ENCODE measurements at places on chromosomes 7 and 10.

- no peak for DNase-seq
These were observed 7.3 kb downstream of the FSCN3 start for GRCh38 chr7:127600885-127601284.

DNA sequence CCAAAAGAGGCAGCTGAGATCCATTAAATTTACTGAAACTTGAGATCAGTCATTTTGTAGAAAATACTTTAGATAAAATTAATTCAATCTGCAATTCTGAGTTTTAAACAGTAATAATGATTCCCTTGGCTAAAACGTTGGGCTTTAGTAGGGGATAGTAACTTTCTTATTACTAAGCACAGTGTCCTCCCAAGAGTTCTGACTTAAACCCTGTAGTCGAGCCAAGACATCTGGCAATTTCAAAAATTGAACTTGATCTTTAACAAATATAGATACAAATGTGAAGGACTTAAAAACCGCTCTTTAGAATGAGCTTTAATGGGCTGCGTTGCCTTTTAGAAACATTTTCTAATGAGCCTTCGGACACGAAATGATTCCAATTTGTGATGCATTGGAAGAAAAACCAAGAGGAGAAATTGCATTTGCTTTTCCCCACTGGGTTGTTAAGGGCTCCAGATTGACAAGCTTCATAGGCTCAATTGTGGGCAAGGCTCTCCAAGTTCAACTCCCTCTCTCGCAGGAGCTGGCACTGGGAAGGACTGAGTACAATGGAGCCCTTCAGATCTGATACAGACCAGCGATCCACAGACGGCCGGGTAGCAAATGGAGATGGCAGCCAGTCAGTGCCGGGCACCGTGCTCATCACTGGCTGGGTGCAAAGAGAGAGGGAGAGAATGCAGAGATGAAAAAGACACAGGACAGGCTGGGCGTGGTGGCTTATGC is 921.3 kb upstream of the AUTS2 start:
- no peak for DNase-seq

DNA sequence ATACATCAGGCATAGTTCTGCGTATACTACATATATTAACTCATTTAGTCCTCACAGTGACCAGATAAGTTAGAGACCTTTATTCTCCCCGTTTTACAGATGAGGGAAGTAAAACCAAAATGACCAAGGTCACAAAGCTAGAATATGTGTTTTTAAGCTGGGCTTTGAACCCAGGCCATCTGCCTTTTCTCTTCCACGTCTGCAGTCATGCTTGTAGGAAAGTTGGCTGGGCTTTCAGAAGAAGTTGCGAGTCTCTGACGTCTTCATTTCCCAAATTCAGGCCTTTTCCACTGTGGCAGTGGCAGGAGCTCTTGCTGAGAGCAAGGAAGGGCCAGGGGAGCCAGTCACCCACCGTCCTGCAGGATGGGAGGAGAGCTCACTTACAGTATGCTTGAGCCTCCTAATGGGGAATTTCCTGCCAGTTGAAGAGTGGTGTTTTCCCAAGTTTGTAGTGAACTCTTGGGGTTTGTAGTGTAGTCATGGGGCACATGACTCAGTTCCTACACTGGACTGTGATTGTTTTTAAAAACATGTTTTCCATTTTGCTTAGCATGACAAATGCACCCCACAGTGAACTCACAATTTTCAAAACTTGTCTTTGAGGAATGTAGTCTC is 34.2 kb downstream of the CYP17A1 start:
- peak; percentile 80 for DNase-seq

GRCh38 chr7:1555813-1556543 is at the start of gene TMEM184A:
TMEM184A (minus strand) TSS chr7:1556205; CDS start chr7:1555484, 721 bp downstream.
- DNase-seq: peak; percentile 82

DNA sequence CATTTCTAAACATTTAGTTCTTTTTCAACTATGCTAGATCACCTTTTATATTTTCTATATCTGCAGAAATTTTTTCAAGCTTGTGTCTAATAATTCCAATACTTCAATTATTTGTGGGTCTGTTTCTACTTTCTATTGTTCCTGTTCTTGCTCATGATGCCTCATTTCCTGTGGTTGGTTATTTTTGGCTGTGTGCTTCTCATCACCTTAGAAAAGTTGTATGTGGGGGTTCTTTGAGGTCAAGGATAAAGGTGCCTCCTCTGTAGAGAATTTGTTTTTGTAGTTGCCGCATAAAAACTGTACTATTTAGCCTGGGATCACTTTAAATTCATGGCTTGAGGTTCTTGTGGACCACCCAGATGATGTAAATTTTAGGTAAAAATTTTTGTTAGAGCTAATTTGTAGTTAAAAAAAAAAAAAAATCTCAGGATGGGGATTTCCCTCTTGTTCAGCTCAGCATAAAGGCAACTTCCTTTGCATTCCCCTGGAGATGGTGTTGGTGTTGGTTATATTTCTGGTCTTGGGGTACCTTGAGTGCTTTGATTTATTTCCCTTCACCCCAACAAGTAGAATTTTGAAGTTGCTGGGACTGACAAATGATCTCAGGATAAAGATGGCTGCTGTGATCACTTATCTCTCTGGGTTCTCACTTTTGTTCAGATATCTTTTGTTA is 27.0 kb upstream of the JAZF1 start:
- no peak for DNase-seq

DNA sequence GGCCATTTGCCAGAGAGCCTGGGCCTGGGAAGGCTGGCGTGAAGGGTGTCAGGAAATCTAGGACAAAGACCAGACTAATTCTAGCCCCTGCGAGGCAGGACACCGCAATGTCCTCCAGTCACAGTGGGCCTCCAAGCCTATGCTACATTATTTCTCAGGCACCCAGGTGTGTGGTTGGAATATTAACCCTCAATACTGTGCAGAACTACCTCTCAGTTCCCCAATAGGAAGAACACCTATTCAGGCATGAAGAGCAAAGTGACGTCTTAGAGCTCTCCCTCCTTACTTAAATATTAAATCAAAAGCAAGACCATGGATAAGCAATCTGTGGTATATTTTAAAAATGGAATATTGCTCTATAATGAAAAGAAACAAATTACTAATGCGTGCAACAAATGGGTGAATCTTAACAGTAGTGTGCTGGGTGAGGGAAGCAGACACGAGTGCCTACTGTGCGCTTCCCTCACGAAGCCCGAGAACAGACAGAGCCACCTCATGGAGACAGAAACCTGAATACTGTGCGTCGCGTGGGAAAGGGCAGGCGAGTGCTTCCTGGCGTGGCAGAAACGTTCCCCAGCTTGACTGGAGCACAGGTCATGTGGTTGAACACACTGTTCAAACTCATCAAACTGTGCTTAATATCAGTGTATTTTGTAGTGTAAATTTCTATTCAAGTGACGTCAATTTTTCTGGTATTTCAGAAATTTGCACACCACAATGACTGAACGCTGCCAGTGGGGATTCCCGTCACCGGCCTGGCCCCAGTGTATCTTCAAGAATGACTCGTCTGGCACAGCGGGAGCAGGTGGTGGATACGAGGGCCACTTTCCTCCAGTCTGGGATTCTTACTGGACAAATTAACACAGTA is 15.5 kb upstream of the PTPRN2 start:
- DNase-seq: no peak

GRCh38 chr10:69949770-69950169 is 102.9 kb upstream of the MACROH2A2 start:
- no peak for DNase-seq

- DNase-seq: peak; percentile 55
These were observed 2.4 kb downstream of the TLL2 start for GRCh38 chr10:96511044-96511945.

DNA sequence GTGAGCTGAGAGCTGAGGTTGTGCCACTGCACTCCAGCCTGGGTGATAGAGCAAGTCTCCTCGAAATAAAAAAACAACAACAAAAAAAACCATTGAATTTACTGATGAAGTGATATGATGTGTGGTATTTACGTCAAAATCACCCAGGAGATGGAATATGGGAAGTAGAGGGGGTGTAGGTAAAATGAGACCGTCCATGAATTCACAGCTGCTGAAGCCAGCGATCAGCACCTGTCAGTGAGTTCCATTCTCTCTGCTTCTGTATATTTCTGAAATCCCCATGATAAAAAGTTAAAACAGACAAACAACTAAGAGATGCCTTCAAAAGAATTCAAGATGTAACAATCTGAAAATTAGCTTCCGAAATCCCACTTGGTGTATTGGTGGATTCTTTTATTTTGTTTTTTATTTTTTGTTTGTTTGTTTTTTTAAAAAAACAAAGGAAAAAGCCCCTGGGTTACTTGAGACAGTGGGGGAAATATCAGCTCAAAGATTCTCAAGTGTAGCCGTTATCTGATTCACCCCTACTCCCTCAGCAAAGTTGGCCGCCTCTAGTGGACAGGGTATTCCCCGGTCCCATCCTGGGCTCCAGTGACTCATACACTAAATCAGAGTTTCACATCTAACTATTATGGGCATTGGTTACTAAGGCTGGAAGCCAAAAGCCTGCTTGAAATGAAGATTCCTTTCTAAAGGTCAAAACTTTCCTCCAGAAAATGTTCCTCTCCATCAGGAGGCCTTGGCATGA is 76.4 kb downstream of the MAP3K8 start:
- peak; percentile 61 for DNase-seq

DNA sequence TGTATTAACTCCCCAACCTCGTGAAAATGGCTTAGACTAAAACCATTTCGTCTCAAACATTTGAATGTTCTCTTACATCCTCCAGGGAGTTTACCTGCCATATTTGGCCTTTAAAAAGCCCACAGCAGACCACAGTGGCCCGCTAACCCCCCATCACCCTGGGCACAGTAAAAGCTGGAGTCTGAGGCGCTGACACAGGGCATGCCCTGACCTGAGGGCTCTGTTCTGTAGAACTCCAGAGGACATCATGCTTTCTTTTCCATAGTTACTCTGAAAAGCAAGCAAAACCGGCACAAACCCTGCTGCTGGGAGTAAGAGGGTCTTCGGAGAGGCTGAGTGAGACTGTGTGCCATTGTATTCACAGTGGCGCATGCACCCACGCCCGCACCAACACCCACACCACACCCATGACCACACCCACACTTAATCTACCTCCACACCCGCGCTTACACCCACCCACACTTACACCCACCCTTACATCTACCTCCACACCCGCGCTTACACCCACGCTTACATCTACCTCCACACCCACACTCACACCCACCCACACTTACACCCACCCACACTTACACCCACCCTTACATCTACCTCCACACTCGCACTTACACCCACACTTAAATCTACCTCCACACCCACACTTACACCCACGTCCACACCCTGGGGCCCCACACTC is 32.1 kb downstream of the LRRC27 start:
- no peak for DNase-seq

GRCh38 chr7:152594801-152595200 is 81.1 kb downstream of the XRCC2 start:
- DNase-seq: no peak

GRCh38 chr7:14305233-14305866 is 315.9 kb upstream of the ETV1 start:
- DNase-seq: no peak

- peak; percentile 15 for DNase-seq
These were observed 59.4 kb upstream of the ASAH2 start for GRCh38 chr10:50310560-50311174.

DNA sequence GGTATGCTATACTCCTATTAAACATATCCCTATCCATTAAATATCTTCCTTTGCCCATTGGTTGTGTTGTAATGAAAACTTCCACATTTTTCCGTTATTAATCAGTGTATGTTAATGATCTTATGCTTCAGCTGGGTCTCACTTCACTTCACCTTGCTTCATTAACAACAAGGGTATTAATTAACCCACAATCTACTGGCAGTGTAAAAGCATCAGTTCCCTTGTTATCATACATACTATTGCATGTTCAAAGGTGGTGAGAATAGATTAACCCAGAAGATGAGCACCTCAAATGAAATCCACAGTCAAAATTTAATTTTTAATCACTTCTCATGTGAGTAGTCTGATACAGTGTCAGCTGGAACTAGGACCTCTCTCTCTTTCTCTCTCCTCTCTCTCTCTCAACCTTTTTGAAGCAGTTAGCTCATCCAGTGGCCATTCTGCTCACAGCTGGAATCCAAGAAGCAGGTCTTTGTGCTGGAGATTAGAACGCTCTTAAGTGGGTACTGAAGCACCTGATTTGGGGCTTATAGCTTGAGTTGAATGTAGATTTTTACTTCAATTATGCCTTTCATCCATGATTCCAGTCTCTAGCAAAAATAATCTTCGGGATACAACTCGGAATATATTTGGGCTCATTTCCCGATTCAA is 172.3 kb downstream of the RAPGEF5 start:
- no peak for DNase-seq

DNA sequence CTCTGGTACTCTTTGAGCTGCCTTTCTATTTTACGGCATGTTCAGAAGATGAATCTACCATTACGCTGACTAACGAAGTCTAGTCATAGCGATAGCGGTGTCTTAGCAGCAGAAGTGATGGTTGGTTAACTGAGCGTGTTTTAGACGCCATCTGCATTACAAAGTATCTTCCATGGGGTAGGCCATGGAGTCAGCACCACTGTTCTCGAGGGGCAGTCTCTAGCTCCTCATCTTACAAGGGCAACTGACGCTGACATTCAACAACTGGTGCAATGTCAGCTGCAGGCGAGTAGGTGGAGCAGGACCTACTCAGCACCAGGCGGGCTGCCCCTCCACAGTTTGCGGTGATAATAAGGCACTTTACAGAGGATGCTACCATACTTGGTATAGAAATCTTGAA is 88.7 kb downstream of the ADARB2 start:
- DNase-seq: no peak

- DNase-seq: no peak
These were observed 100.7 kb downstream of the IQUB start for GRCh38 chr7:123433665-123434064.

GRCh38 chr7:25626451-25627131 is 398.3 kb upstream of the NPVF start:
- no peak for DNase-seq

DNA sequence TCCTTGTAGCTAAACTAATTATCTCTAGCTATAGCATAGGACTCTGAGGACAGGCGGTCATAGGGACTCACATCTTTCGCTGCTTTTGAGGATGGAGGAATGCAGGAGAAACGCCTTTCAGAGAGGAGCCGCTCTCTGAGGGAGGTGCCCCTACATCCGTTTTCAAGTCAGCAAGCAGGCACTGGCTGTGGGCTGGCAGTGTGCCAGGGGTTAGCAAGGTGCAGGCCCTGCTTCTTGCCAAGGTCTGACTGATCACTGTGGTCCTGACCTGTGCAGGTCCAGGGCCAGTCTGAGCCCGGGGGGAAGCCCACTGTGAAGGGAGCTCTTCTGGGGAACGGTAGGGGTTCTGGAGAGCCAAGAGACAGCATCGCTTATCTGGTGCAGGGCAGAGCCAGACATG is 89.4 kb downstream of the SH3PXD2A start:
- DNase-seq: no peak

GRCh38 chr7:20513341-20513740 is 102.1 kb upstream of the ABCB5 start:
- DNase-seq: no peak

GRCh38 chr10:78292982-78293865 is 259.6 kb downstream of the RPS24 start:
- no peak for DNase-seq

DNA sequence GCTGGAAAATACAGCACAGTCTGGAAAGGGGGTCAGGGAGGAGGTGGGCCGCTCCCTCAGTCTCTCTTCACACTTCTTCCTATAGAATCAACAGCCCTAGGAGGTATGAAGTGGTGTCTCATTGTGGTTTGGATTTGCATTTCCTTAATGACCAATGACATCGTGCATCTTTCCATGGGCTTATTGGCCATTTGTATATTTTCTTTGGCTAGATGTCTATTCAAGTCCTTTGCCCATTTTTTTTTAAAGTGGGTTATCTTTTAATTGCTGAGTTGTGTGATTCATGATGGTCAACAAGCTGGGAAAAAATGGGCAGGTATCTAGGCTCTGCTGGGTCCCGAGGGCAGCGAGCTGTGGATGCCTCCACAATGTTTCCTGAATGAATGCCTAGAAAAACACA is 29.1 kb downstream of the TMEM130 start:
- DNase-seq: no peak
